ENCODE measurements at places on chromosomes 3 and 15. TPM values are rescaled to one million over a fixed set of nuclear protein-coding genes. Genes with fewer than 3 reads are reported as not detected.

COLQ gene
- 2.7 TPM for total RNA-seq

SHC4 gene
- not detected for total RNA-seq

SERINC4 gene
- not detected for total RNA-seq

SLC33A1 gene
- total RNA-seq, result 33.9 TPM

TRIM42 gene
- not detected for total RNA-seq

ATP10A gene
- 3.2 TPM for total RNA-seq

CHRNA7 gene
- total RNA-seq, result 38.8 TPM

RGMA gene
- 1.8 TPM for total RNA-seq

CMC1 gene
- total RNA-seq, result 39.6 TPM

PTH1R gene
- total RNA-seq, result 5.8 TPM

SAMMSON gene
- not detected for total RNA-seq

ALPK3 gene
- 0.83 TPM for total RNA-seq

RASGRF1 gene
- 5.4 TPM for total RNA-seq

FETUB gene
- not detected for total RNA-seq

MAPKBP1 gene
- total RNA-seq, result 29.7 TPM

RPS27L gene
- 123 TPM for total RNA-seq

MKRN2OS gene
- total RNA-seq, result 11.6 TPM

A4GNT gene
- total RNA-seq, result not detected

MCCC1 gene
- 22.4 TPM for total RNA-seq

HRG gene
- total RNA-seq, result not detected

SEMA3F gene
- total RNA-seq, result 23.3 TPM

RAB11A gene
- total RNA-seq, result 187 TPM

CYP19A1 gene
- not detected for total RNA-seq

ADAMTSL3 gene
- 9.1 TPM for total RNA-seq

SNTN gene
- total RNA-seq, result not detected

ADAMTS7 gene
- 2.8 TPM for total RNA-seq

NLGN1 gene
- 0.18 TPM for total RNA-seq

PLA2G4F gene
- 45.2 TPM for total RNA-seq

SLC38A3 gene
- total RNA-seq, result not detected

CPEB1 gene
- total RNA-seq, result 1.3 TPM

ARPIN gene
- total RNA-seq, result 60.4 TPM

GOLGA6A gene
- total RNA-seq, result not detected

EPHA3 gene
- total RNA-seq, result 0.53 TPM

PARP14 gene
- total RNA-seq, result 73.0 TPM

RNF7 gene
- 40.1 TPM for total RNA-seq

MYH15 gene
- total RNA-seq, result not detected

IL12A gene
- total RNA-seq, result 1.2 TPM

KIF23 gene
- 9.1 TPM for total RNA-seq

SLC28A2 gene
- total RNA-seq, result 66.6 TPM

TRPM1 gene
- not detected for total RNA-seq

MESP2 gene
- total RNA-seq, result not detected

PLA2G4D gene
- not detected for total RNA-seq

All from Peyer's patch (tissue), 4 donors.